Effector memory CD4-positive, alpha-beta T cell (primary cell): ENCODE measurements at places on chromosomes 12 and 14.

- no peak for DNase-seq
These were observed 25.8 kb upstream of the MAX start for GRCh38 chr14:65128096-65128495.

- DNase-seq, result no peak
These were observed 2.1 kb upstream of the SLC11A2 start for GRCh38 chr12:51028126-51028812.

DNA sequence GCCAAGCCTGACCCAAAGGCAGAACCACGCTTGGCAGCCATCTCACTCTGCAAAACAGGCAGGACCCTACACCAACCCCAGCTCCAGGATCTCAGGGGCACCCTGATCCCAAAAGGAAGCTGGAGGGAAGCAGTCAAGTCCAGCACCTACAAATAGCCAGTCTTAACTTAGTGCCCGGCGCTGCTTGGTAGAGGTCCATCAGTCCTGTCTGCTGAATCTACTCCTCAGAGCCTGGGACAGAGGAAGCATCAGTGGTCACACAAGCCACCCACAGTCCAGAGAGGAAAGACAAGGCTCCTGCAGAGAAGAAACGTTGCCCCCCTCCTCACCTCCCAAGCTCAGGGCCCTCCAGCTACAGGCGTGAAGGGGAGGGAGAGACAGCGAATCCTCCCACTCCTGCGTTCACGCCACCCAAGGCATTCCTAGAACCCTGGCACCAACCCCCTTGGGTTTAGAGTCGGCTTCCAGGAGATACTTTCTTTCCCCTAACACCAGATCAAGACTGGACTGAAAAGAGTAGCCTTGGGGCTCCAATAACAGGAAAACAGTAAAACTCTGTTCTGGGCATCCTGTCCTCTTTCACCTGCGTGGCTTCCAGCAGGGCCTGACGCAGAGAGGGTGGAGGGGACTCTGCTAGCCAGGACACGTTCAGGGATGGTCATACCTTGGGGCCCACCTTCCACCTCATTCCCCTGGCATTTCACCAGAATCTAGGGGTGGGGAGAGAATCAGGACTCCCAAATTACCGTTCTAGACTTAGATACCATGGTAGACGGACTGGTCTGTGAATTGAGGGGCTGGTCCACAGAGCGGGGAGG, 1.2 kb downstream of the PXN start:
- DNase-seq, result no peak

DNA sequence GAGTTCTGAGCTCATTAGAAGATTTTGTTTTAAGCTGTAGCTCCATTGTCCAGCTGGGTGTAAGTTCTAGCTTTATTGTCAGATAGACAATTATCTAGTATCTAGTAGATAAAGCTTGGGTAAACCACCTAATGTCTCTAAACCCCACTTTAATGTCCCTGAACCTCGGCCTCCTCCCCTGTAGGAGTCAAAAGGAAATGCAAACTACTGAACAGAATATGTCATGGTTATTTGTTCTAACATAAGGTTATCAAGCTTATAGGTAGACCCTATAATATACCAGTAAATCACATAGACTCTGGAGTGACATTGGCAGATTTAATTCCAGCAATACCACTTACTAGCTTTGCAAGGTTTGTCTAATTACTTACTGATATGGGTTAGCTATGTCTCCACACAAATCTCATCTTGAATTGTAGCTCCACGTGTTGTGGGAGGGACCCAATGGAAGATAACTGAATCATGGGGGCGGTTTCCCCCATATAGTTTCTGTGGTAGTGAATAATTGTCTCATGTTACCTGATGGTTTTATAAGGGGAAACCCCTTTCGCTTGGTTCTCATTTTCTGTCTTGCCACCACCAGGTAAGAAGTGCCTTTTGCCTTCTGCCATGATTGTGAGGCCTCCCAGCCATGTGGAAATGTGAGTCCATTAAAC, 29.4 kb downstream of the BCAT1 start:
- DNase-seq, result no peak

DNA sequence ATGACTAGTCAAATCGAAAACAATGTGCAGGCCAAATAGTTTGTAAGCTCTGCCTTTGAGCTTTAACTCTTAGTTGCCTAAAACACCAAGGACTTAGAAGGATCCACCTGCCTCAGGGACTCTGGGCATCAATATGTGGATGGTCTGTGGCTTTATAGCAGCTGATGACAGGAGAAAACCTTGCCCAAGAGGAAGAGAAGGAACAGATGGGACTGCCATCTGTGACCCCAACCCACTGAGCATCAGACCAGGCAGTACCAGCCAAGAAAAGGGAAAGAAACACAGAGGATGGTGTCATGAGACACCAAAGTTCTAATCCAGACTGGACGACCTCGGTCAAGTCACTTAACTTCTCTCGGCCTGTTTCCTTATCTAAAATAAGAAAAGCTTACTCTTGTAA, 12.7 kb downstream of the TGFB3 start:
- no peak for DNase-seq
